Liver (tissue), 10 donors: ENCODE measurements at places on chromosomes 7 and 10. TPM values are rescaled to one million over a fixed set of nuclear protein-coding genes. Genes with fewer than 3 reads are reported as not detected.

DNA sequence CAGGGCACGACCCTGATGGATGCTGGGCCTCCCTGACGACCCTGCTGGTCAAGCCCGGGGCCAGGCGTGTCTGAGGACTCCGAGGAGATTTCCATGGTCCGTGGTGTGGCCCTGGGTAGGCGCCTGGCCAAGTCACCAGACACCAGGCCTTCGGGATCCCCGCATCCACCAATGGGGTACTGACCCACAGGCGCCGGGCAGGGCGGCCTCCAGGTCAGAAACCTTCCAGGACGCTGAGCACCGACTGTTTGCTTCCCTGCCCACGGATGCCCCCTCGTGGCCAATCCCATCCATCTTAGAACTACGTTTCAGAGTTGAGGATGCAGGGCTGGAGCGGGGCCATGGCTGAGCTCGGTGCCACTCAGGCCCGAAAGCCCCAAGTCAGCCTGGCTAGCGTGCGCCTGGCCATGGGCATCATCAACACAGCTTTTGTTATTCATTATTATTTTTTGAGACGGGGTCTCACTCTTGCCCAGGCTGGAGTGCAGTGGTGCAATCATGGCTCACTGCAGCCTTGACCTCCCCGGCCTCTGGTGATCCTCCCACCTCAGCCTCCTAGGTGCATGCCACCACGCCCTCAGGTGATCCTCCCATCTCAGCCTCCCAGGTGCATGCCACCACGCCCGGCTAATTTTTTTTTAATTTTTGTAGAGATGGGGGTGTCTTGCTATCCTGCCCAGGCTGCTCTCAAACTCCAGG is 7.1 kb upstream of the AMZ1 start:
- H3K36me3 ChIP-seq, result no peaks in the 10 kb centered on the region
- no peak overlapping the region for H3K27ac ChIP-seq
- H3K4me3 ChIP-seq, result no peak overlapping the region
- no peaks in the 10 kb centered on the region for H3K4me1 ChIP-seq
- H3K27me3 ChIP-seq, result peaks cover 2% of the 10 kb centered on the region
- DNase-seq, result peak; percentile 81

GRCh38 chr7:79452032-79452494 is 1.4 kb downstream of the MAGI2 start:
- H3K27ac ChIP-seq, result peak overlapping the region; percentile 97
- H3K4me1 ChIP-seq, result peaks cover 37% of the 10 kb centered on the region
- H3K4me3 ChIP-seq, result peak overlapping the region; percentile 81
- no peaks in the 10 kb centered on the region for H3K27me3 ChIP-seq

DNA sequence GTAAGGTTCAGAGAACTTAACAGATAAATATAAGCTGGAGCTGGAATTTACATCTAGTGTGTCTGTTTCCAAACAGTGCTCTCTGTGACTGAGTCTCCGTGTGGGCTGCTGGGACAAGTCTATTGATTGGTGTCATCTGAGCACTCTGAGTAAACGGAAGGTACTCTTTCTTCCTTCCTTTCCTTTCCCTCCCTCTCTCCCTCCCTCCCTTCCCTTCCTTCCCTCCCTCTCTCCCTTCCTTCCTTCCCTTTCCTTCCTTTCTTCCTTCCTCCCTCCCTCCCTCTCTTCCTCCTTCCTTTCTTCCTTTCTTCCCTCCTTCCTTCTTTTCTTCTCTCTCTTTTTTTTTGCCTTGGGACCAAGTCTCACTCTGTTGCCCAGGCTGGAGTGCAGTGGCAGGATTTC is 61.8 kb downstream of the ANKRD61 start:
- H3K36me3 ChIP-seq, result no peaks in the 10 kb centered on the region
- no peak overlapping the region for H3K4me3 ChIP-seq
- no peaks in the 10 kb centered on the region for H3K27me3 ChIP-seq
- no peak for DNase-seq
- H3K27ac ChIP-seq, result no peak overlapping the region
- no peaks in the 10 kb centered on the region for H3K4me1 ChIP-seq

GRCh38 chr10:111836571-111836970 is 347.0 kb downstream of the GPAM start:
- H3K27ac ChIP-seq, result no peak overlapping the region
- H3K4me1 ChIP-seq, result no peaks in the 10 kb centered on the region
- no peak for DNase-seq
- no peaks in the 10 kb centered on the region for H3K36me3 ChIP-seq
- no peaks in the 10 kb centered on the region for H3K27me3 ChIP-seq

GRCh38 chr10:71797533-71798307 is 24.4 kb upstream of the VSIR start:
- H3K4me3 ChIP-seq, result no peak overlapping the region
- H3K36me3 ChIP-seq, result no peaks in the 10 kb centered on the region

GRCh38 chr10:608331-609261 is 80.9 kb downstream of the DIP2C start:
- H3K36me3 ChIP-seq, result no peaks in the 10 kb centered on the region
- no peaks in the 10 kb centered on the region for H3K27me3 ChIP-seq
- H3K27ac ChIP-seq, result no peak overlapping the region
- H3K4me1 ChIP-seq, result no peaks in the 10 kb centered on the region
- H3K4me3 ChIP-seq, result no peak overlapping the region

DNA sequence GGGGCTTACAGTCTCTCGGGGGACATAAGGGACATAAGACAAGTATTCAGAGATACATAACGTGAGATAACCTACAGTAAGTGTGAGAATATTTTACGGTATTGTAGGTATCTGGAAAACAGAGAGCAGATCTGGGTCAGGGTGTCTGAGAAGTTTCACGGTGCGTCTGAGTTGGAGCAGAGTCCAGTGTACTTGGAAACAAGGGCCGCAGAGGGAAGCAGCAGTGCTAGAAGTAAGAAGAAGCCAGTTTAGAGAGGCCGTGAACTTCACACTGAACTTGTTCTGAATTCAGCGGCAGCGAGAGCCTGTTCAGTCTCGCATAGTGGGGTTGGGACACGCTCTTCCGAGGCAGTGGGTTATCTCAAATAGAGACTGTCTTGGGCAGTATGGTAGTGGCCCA is 85.5 kb downstream of the TAF3 start:
- no peak for DNase-seq
- no peaks in the 10 kb centered on the region for H3K27me3 ChIP-seq
- no peak overlapping the region for H3K27ac ChIP-seq
- no peaks in the 10 kb centered on the region for H3K36me3 ChIP-seq

DNA sequence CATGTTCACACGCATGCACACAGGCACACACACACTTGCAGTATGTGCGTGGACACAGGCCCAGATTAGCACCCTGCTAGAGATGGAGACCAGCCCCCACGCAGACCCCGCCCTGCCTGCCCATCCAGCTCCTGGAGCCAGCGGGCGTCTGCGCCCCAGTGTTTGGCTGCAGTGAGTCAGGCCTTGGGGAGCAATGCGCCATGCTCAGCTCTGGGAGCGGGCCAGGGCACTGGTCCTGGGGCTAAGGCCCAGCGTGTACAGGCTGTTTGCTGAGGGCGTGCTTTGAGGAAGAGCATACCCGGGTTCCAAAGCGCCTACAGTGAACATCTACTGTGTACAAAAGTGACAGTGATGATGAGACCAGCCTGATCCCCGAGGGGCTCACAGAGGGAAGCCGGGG is 16.0 kb upstream of the ELFN1 start:
- no peak overlapping the region for H3K27ac ChIP-seq
- no peaks in the 10 kb centered on the region for H3K27me3 ChIP-seq
- DNase-seq, result no peak
- H3K4me1 ChIP-seq, result no peaks in the 10 kb centered on the region
- H3K36me3 ChIP-seq, result no peaks in the 10 kb centered on the region

DNA sequence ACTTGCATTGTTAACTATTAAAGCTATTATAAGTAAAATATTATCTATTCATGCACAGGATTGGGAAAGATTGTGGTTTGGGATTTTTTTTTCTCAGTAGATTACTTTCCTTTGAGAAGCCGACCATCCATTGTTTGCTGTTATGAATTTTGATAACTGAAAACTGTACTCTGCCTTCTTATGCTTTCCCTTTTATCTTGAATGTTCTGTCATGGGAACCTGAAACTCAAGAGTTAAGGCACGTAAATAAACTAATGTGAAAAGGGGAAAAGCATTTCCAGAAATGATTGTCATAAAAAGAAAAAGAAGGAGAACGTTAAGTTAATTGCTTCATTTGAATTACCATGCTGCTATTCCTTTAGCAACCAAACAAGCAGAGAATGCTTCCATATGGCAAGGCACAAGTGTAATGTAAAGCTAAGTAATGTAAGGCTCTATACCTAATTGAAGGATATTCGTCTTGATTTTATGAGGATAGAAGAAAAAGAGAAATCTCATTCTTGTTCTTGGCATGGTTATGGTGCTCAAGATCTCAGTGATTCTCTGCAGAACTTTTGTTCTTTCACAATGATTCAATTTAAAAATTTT is 370.8 kb downstream of the AUTS2 start:
- DNase-seq, result no peak
- H3K27me3 ChIP-seq, result no peaks in the 10 kb centered on the region
- no peak overlapping the region for H3K27ac ChIP-seq
- no peak overlapping the region for H3K4me3 ChIP-seq
- no peaks in the 10 kb centered on the region for H3K36me3 ChIP-seq

DNA sequence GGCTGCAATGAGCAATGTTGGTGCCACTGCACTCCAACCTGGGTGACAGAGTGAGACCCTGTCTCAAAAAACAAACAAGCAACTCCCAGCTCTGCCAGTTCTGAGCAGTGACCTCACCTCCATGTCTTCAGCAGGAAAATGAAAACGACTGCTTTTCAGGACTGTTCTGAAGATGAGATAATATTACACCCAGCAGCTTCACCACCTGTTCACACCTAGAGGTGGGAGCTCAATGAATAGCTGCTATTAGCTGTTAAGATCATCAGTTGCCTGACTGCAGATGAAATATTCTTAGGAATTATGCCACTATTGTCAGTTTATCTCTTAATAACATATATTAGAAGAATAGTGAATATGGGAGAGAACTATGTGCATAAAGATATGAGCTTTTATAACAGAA is 48.4 kb upstream of the CYTH3 start:
- no peaks in the 10 kb centered on the region for H3K4me1 ChIP-seq
- H3K27ac ChIP-seq, result no peak overlapping the region
- H3K36me3 ChIP-seq, result no peaks in the 10 kb centered on the region
- no peaks in the 10 kb centered on the region for H3K27me3 ChIP-seq
- no peak for DNase-seq
- H3K4me3 ChIP-seq, result no peak overlapping the region

DNA sequence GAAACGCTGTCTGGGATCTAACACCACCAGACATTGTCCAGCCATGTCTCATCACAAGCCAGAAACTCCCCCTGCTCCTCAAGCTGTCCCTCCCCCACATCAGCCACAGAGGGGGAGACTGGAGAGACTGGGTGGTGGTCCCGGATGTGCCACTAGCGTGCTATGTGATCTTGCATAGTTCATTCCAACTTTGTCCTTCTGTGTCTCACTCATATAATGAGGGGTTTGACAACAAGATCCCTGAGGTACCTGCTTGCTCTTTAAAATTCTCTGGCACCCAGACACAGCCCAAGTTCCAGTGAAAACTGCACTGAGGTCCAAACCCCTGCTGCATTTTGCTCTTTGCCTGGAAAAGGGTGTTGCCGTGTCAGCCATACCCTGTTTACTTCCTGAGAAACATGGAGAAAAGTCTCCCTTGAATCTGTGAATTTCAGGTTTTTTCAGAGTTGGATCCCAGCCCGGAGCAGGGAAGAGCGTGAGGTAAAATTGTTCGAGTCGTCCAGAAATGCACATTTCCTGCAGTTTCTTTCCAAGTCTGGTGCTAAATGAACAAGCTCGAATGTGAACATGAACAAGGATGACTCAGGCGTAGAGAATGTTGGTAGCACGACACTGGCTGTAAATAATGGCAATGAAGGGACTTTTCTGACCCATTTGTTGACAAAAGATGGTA is 156.6 kb downstream of the CCDC3 start:
- peak overlapping the region; percentile 23 for H3K27ac ChIP-seq
- H3K4me3 ChIP-seq, result no peak overlapping the region
- no peaks in the 10 kb centered on the region for H3K27me3 ChIP-seq
- DNase-seq, result no peak
- H3K36me3 ChIP-seq, result no peaks in the 10 kb centered on the region

DNA sequence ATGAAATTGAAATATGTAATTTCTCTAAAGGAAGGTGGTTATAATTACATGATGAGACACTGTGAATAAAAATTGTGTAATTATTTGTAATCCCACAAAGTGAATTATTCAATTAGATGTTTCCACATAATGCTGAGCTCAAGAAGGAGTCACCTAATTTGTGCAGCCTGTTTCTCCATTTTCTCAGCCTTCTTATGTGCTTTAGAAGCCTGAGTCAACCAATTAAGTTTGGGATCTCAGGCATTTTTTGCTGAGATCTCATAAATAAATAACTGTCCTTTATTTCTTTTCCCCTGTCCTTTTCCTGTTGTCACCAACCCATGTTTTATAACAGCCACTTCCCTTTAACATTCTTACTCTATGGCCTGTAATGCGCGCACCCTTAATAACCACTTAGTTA is 506.5 kb upstream of the SEMA3D start:
- H3K36me3 ChIP-seq, result no peaks in the 10 kb centered on the region
- no peak for DNase-seq
- no peak overlapping the region for H3K4me3 ChIP-seq
- no peaks in the 10 kb centered on the region for H3K27me3 ChIP-seq
- H3K27ac ChIP-seq, result no peak overlapping the region

GRCh38 chr10:29957236-29957635 is 102.2 kb downstream of the JCAD start:
- H3K27me3 ChIP-seq, result no peaks in the 10 kb centered on the region
- no peaks in the 10 kb centered on the region for H3K36me3 ChIP-seq
- H3K4me3 ChIP-seq, result no peak overlapping the region
- DNase-seq, result no peak

VIM gene
- 78.1 TPM for total RNA-seq

ZP3 gene
- 0.47 TPM for total RNA-seq

PLXNA4 gene
- total RNA-seq, result 1.1 TPM

NME8 gene
- 0.09 TPM for total RNA-seq

C10orf53 gene
- not detected for total RNA-seq

HSPA12A gene
- 4.5 TPM for total RNA-seq

GIMAP4 gene
- total RNA-seq, result 21.3 TPM
